ENCODE measurements at places on chromosomes 4 and X.

GRCh38 chr4:36260731-36261130, 16.4 kb upstream of the ARAP2 start:
- DNase-seq = no peak

DNA sequence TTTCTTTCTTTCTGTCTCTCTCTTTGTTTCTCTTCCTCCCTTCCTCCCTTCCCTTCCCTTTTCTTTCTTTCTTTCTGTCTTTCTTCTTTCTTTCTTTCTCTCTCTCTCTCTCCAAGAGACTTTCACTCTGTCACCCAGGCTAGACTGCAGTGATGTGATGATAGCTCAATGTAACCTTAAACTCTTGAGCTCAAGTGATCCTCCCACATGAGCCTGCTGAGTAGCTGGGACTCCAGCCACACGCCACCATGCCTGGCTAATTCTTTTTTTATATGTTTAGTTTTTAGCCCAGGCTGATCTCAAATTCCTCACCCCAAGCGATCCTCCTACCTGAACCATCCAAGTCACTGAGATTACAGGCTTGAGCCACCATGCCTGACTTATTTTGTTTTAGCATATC, 64.3 kb upstream of the EMCN start:
- DNase-seq = no peak

DNA sequence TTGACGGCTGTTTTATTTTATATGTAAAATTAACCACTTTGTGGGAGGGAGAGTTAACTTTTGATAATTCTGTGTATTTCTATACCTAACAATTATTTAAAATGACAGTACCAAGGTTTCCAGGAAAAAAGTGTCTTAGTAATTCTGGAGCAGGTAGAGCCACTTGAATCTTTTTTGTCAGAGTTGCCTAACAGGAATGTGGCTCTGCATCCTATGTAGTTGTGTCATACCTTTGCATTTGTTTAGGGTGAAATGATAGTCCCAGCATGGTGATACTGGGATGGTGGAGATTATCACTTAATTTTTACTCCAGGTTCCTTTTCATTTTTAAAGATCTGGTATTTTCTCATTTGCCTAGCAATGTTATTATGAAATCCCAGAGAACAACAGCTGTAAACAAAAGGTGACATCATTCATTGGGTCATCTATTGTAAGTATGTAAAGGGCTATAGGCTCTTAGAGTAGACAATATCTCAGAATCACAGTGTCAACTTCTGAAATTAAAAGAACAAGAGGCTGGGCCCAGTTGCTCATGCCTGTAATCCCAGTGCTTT, 9.6 kb downstream of the SGMS2 start:
- DNase-seq = no peak

DNA sequence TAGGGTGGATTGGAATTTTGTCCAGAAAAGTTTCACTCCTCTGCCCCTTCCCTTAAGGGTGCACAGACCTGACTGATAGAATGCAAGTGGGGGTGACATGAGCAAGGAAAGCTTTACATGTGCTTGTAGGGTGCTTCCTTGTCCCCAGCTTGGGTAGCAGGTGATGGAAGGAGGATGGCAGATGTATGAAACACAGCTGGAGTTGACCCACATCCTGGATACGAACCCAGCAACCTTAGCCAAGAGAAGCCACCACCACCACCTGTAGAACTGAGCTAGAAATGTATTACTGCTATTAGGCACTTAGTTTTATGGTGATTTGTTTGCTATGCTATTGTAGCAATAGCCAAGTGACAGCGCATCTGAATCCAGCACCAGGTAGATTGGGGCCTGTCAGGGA, 227.4 kb downstream of the HS3ST1 start:
- no peak for DNase-seq

Data from stimulated activated CD4-positive, alpha-beta T cell treated with anti-CD3 and anti-CD28 coated beads, Interleukin-1b, Interleukin-23, amount 100 ng/mL, for 1 hour (primary cell).